ENCODE measurements at places on chromosomes 6 and 20. TPM values are rescaled to one million over a fixed set of nuclear protein-coding genes. Genes with fewer than 3 reads are reported as not detected.

Gene PACRG
- total RNA-seq = 4.6 TPM

DNA sequence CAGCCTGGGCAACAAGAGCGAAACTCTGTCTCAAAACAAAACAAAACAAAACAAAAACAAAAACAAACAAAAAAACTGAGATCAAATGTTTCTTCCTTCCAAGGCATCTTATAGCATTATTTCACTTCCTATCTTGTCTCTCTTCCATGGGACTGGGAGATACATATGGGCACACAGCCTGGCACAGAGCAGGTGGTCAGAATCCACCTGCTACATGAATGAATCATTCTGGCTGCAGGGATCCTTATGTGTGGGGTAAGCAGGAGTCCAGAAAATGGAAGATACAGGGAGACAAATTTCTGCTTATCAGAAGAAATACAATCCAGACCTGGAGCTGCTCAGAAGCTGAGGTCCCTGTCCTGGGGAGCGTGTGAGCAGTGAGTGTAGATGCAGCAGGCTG, 18.2 kb upstream of the CCM2L start:
- no peak for DNase-seq
- H3K36me3 ChIP-seq = no peaks in the 10 kb centered on the region
- no peaks in the 10 kb centered on the region for H3K4me1 ChIP-seq
- no peak overlapping the region for H3K27ac ChIP-seq

DNA sequence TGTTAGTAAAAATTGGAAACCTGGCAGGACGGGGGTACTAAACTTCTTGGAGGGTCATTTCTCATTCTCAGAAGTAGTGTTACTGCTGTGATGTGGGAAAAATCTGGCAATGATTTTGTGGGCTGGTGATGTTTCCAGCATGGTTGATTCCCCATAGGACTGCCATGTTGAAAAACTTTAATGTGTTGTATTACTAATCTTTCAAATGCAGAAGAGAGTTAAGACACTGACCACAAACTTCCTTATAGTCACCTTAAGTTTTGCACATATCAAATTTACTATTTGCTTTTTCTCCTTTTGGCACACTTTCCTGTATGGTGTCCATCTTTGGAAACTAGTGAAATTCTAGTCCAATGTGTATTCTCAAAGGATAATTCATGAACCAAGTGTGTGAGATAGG, 236.2 kb upstream of the TAB2 start:
- no peaks in the 10 kb centered on the region for H3K27me3 ChIP-seq
- peaks cover 8% of the 10 kb centered on the region for H3K4me1 ChIP-seq
- no peak overlapping the region for H3K4me3 ChIP-seq
- H3K36me3 ChIP-seq = no peaks in the 10 kb centered on the region

- H3K27ac ChIP-seq = no peak overlapping the region
- no peaks in the 10 kb centered on the region for H3K27me3 ChIP-seq
- DNase-seq = no peak
- H3K4me1 ChIP-seq = no peaks in the 10 kb centered on the region
- no peaks in the 10 kb centered on the region for H3K36me3 ChIP-seq
Observed at GRCh38 chr20:37236462-37236861, 25.2 kb downstream of the GHRH start.

DNA sequence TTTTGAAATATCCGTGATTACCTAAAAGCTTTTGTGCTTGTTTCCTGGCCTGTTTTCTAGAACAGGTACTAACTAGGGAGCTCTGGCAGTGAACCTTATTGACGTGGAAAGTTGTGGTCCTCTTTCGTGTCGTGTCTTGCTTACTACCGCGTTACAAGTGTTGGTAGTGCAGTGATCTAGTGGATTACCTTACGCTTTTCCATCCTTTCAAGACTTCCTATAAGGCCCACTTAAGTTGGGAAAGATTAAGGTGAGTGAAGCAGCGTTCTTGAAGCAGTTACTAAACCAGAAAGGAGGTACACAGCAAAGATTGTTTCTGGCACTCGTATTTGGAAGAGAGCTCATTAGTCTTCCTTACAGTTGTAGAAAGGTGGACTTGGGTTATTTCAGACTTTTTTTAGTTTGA, 1.9 kb downstream of the PNRC1 start:
- H3K27me3 ChIP-seq = no peaks in the 10 kb centered on the region
- no peaks in the 10 kb centered on the region for H3K4me1 ChIP-seq
- H3K4me3 ChIP-seq = peak overlapping the region; percentile 100
- no peak for DNase-seq
- H3K36me3 ChIP-seq = no peaks in the 10 kb centered on the region
- H3K27ac ChIP-seq = peak overlapping the region; percentile 100

- H3K27me3 ChIP-seq = no peaks in the 10 kb centered on the region
- no peak for DNase-seq
- H3K4me3 ChIP-seq = no peak overlapping the region
- no peaks in the 10 kb centered on the region for H3K36me3 ChIP-seq
- no peak overlapping the region for H3K27ac ChIP-seq
- H3K4me1 ChIP-seq = no peaks in the 10 kb centered on the region
Observed at GRCh38 chr20:53748821-53749421, 155.3 kb upstream of the ZNF217 start.

- no peak overlapping the region for H3K27ac ChIP-seq
- H3K36me3 ChIP-seq = no peaks in the 10 kb centered on the region
- H3K4me1 ChIP-seq = no peaks in the 10 kb centered on the region
- no peaks in the 10 kb centered on the region for H3K27me3 ChIP-seq
- DNase-seq = no peak
Observed at GRCh38 chr6:113115196-113115595, 741.9 kb upstream of the MARCKS start.

DNA sequence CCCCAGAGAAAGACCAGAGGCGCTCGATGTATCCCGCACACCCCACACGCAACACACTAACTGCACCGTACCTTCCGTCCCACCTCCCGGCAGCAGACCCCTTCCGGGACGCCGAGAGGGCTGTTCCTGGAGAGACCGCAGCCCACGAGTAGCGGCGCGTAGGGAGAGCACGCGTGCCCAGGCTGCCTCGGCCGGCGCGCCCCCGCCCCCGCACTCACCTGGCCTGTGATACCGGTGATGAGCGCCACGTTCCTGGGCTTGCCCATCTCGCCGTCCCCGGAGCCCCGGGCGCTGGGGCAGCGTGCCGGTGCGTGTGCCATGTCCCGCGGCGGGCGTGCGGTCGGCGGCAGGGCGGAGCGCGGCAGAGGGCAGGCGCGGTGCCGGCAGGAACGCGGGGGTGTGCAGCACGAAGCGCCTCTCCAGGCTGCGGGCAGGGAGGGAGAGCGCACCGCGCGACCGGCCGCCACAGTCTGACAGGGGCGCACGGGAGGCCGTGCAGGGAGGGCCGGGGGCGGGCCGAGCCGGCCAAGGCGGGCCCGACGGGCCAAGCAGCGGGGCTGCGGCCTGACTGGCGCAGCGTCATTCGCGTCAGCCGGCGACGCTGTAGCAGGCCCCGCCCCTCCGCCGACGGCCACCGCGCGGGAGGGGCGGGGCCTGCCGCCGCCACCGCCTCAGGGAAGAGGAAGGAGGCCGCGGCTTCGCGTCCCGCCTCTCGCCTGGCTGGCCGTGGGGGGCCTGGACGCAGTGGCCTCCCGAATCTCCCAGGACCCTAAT, at the start of gene GMDS:
GMDS (minus strand) TSS at position 503 of the 774 bp plus-strand sequence.
- H3K36me3 ChIP-seq = no peaks in the 10 kb centered on the region
- H3K27me3 ChIP-seq = no peaks in the 10 kb centered on the region

DNA sequence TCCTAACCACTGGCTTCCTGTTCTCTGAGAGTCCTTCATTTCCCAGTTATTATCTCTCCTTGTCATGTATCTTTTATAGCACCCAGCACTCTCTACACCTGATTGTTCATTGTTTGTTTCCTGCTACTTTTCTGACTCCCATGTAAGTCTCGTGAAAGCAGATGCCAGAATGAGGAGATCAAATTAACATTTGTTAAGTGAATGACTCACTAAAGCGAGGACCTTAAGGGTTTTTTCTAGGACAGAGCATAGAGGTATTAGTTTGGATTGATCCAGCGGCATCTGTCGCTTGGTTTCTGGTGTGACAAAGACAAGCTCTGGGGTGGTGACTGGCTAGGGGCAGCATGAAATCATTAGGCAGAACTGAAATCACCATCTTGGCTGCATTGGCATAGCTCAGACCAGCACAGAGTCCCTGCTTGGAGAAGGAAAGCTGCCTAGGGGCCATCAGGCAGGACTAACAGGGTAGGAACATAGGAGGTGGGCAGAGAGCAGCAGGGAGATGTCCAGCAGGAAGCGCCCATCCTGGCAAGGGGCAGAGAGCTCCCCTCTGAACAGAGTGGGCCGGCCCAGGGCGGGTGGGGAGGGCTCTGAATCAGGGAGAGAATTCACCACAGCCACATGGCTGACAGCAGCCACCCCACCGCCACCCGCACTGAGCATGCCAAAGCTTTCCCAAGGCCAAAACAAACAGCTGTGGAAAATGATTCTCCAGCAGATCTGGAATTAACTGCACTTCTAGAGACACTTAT, 97.1 kb upstream of the CEP85L start:
- no peaks in the 10 kb centered on the region for H3K27me3 ChIP-seq
- no peaks in the 10 kb centered on the region for H3K4me1 ChIP-seq
- no peak overlapping the region for H3K27ac ChIP-seq
- no peak for DNase-seq
- H3K4me3 ChIP-seq = no peak overlapping the region

GRCh38 chr6:39980839-39981580, 46.7 kb upstream of the MOCS1 start:
- H3K36me3 ChIP-seq = no peaks in the 10 kb centered on the region
- DNase-seq = peak; percentile 28
- H3K27ac ChIP-seq = peak overlapping the region; percentile 80
- no peaks in the 10 kb centered on the region for H3K27me3 ChIP-seq
- no peak overlapping the region for H3K4me3 ChIP-seq
- H3K4me1 ChIP-seq = peaks cover 4% of the 10 kb centered on the region

DNA sequence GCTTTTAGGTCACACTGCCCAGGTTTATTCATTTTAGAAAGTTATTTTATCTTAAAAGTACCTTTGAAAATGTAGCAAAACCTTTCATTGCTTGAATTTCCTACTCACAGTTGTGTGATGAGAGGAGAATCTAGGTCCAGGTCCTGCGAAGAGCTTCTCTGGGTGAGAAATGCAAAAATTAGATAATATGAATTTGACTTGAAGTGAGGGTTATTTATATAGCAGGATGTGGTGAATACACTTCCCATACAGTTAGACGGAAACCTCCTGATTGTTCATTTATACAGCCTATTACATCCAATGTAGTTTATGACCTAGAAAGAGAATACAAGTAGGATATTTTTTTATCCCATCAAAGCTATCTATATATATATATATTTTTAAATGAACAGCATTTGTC, 30.5 kb downstream of the CDKAL1 start:
- H3K4me1 ChIP-seq = no peaks in the 10 kb centered on the region
- no peak for DNase-seq
- H3K27me3 ChIP-seq = no peaks in the 10 kb centered on the region

- H3K4me3 ChIP-seq = no peak overlapping the region
- no peaks in the 10 kb centered on the region for H3K36me3 ChIP-seq
- H3K27ac ChIP-seq = peak overlapping the region; percentile 52
- H3K27me3 ChIP-seq = no peaks in the 10 kb centered on the region
Observed at GRCh38 chr20:36017048-36017951, 48.9 kb downstream of the CNBD2 start.

- H3K27me3 ChIP-seq = no peaks in the 10 kb centered on the region
- peak overlapping the region; percentile 52 for H3K27ac ChIP-seq
- no peak for DNase-seq
- H3K36me3 ChIP-seq = no peaks in the 10 kb centered on the region
Observed at GRCh38 chr6:137933696-137934095, 66.6 kb downstream of the TNFAIP3 start.

DNA sequence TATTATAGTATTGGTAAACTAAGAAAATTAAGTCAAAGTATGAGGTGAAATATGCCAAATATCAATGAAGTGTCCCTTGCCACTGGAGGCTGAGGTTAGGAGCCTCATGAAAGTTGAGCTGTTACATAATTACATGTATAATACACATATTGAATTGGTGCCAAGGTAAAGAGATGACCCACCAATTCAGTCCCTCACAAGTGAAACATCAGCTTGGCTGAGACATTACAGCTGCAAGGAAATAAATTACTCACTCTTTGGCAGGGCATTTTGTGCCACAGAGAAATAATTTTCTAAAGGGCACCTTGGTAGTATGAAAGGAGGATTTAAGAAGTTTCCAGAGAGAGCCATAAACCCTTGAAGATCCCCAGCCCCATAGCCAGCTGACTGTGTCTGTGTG, 127.4 kb downstream of the ADGRG6 start:
- H3K4me1 ChIP-seq = no peaks in the 10 kb centered on the region
- no peaks in the 10 kb centered on the region for H3K27me3 ChIP-seq
- no peak for DNase-seq
- no peak overlapping the region for H3K27ac ChIP-seq
- no peaks in the 10 kb centered on the region for H3K36me3 ChIP-seq

- H3K4me1 ChIP-seq = no peaks in the 10 kb centered on the region
- H3K27ac ChIP-seq = no peak overlapping the region
- no peak overlapping the region for H3K4me3 ChIP-seq
- DNase-seq = no peak
- H3K27me3 ChIP-seq = no peaks in the 10 kb centered on the region
- no peaks in the 10 kb centered on the region for H3K36me3 ChIP-seq
Observed at GRCh38 chr6:33407132-33407718, 3.6 kb upstream of the PHF1 start.

Gene LGSN
- not detected for total RNA-seq

DNA sequence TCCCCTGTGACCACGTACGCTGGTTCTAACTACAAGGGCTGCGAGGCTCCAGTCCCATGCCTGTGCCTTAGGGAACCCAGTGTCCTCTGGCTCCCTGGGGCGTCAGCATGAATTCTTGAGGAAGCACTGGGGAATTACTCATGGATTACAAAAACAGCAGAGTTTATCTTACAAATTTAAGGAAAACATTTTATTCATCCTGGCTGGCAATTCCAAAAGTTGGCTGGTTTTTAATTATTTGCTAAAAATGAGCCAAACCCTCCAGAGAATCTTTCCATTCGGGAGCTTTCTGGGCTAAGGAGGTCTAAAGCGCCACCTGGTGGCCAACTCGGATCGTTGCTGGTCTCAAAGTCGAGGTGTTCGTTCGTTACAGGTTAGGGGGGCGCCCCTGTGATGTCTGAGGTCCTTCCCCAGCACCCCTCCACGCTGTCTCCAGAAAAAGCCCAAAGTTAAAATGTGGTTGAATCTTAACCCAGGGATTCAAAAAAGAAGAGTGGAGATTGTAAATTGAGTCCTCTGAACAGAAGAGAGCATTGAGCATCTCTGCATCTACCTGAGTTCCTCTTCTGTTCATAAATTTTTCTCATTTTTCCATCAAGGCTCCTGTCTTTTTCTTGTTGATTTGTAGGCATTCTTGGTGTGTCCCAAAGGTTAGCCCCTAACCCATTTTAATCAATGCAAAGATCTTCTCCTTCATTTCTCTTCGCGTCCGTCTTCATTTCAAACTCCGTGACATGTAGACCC, 99.4 kb downstream of the BFSP1 start:
- H3K4me3 ChIP-seq = no peak overlapping the region
- H3K27ac ChIP-seq = no peak overlapping the region

GRCh38 chr6:107972413-107973096, 14.5 kb upstream of the SEC63 start:
- no peaks in the 10 kb centered on the region for H3K36me3 ChIP-seq
- no peak for DNase-seq
- no peak overlapping the region for H3K27ac ChIP-seq
- H3K27me3 ChIP-seq = no peaks in the 10 kb centered on the region
- H3K4me1 ChIP-seq = no peaks in the 10 kb centered on the region

GRCh38 chr20:46179862-46180261, 61.7 kb downstream of the CD40 start:
- H3K27me3 ChIP-seq = peaks cover 3% of the 10 kb centered on the region
- no peak overlapping the region for H3K27ac ChIP-seq
- no peaks in the 10 kb centered on the region for H3K4me1 ChIP-seq
- DNase-seq = no peak
- no peaks in the 10 kb centered on the region for H3K36me3 ChIP-seq
